ENCODE measurements at places on chromosomes 1 and 21.

DNA sequence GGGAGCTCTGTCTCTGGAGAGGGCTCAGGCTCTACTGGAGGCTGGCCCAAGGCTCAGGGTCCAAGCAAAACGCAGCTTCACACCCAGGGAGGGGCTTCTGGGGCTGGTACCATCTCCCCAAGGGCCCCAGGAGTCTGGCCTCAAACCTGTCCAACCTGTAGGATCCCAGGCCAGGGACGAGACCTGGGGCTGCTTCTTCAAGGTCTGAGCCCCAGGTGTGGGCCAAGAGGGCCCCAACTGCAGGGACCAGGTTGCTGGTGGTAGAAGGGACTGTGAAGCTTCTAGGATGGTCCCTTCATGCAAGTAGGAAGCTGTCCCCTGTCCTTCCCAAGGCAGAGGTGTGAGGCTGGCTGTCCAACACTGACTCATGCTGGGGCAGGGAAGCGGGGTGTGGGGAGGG is 7.8 kb upstream of the MMEL1 start:
- DNase-seq, result no peak

- no peak for DNase-seq
These were observed 32.8 kb downstream of the C2CD2 start for GRCh38 chr21:41921021-41921420.

DNA sequence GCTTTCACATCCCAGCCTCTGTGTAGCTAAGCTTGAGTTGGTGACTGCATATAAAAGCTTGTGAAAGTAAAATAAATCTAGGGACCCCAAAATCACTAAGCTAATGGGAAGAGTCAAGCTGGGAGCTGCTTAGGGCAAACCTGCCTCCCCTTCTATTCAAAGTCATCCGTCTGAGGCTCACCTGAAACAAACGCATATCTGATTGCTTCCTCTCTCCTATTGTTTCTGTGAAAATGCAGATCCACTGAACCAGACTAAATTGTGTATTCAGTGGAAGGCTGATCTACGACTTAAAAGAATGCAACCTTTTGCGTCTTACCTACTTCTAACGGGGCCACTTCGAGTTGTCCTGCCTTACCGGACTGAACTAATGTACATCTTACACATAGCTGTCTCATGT is 70.3 kb downstream of the LTN1 start:
- peak; percentile 53 for DNase-seq

- no peak for DNase-seq
These were observed 50.1 kb downstream of the AKT3 start for GRCh38 chr1:243799908-243800307.

DNA sequence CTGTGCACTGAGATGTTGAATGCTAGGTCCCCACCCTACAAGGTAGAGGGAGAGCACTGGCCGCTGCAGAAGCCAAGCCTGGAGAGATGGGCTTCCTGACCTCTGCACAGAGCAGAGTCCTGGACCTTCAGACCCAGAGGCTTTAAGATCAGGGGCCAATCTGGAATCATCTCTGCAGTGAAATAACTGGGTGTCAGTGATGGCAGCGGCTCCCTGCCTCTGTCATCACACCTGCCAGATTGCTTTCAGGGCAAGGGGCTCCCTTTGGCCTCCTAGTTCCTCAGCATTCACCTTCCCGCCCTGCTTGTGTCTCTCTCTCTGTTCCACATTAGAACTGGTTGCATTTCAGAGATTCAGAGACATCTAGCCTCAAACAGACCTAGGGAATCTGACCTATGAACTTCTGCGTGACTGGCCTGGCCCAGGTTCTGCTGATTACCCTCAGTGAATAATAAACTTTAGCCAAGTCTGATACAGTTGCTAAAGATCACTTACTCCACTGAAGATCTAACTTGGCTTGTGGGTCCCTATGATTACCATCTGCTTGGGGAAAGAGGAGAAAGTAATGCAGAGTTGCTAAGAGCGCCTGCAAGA is 87.8 kb downstream of the ATP1A1 start:
- no peak for DNase-seq
